A673 (cell line): ENCODE measurements at places on chromosomes 5 and 9. TPM values are rescaled to one million over a fixed set of nuclear protein-coding genes. Genes with fewer than 3 reads are reported as not detected.

Gene MSX2
- total RNA-seq = not detected in 2 replicates

Gene GABRA1
- not detected in 2 replicates for total RNA-seq

Gene SPTAN1
- total RNA-seq = 239 and 262 TPM in 2 replicates

Gene HSDL2
- 28.2 and 31.2 TPM in 2 replicates for total RNA-seq

Gene PCDHAC2
- total RNA-seq = 6.8 and 7.1 TPM in 2 replicates

Gene NR6A1
- 5.3 and 6.8 TPM in 2 replicates for total RNA-seq

Gene PCDHB6
- 7.3 and 9.1 TPM in 2 replicates for total RNA-seq

Gene HK3
- 0.15 and 0.84 TPM in 2 replicates for total RNA-seq

Gene BAAT
- 0.09 and 0.17 TPM in 2 replicates for total RNA-seq

Gene SLC34A1
- not detected in 2 replicates for total RNA-seq

Gene FBLL1
- total RNA-seq = 0.45 and 1.0 TPM in 2 replicates

Gene ARSI
- 0.15 and 0.30 TPM in 2 replicates for total RNA-seq

Gene RASGRF2
- 8.4 and 9.1 TPM in 2 replicates for total RNA-seq

Gene FAM221B
- total RNA-seq = not detected in 2 replicates

GRCh38 chr9:18379073-18379811 lies 94.7 kb upstream of the ADAMTSL1 start:
- no peaks in the 10 kb centered on the region for H3K4me1 ChIP-seq
- no peak for DNase-seq
- no peaks in the 10 kb centered on the region for H3K36me3 ChIP-seq
- H3K4me3 ChIP-seq = no peak overlapping the region
- no peaks in the 10 kb centered on the region for H3K27me3 ChIP-seq
- H3K27ac ChIP-seq = no peak overlapping the region

GRCh38 chr5:131994090-131994489 lies 17.4 kb downstream of the ACSL6 start:
- H3K36me3 ChIP-seq = no peaks in the 10 kb centered on the region
- no peak overlapping the region for H3K27ac ChIP-seq
- DNase-seq = no peak
- no peaks in the 10 kb centered on the region for H3K27me3 ChIP-seq

GRCh38 chr5:37850226-37850865 lies 10.5 kb upstream of the GDNF start:
- H3K27me3 ChIP-seq = no peaks in the 10 kb centered on the region
- H3K4me1 ChIP-seq = peaks cover 11% of the 10 kb centered on the region
- no peak overlapping the region for H3K4me3 ChIP-seq
- no peak for DNase-seq
- no peaks in the 10 kb centered on the region for H3K36me3 ChIP-seq
- H3K27ac ChIP-seq = no peak overlapping the region

DNA sequence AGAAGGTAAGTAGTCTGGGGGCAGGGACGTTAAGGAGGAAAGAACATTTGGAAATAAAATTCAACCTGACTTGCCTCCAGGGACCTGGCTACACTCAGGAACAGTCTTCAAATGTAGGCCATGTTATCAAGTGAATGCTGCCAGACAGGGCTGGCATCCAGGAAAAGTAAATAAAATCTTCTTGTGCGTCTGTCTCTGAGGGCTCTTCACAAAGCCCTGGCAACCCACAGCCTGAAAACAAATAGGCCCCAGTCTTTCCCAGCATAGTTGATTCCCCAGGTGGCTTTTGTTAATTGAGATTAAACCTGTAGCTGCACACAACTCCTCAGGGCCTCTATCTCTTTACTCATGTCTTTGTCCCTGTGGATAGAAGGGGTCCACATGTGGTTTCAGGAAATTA lies 55.4 kb downstream of the STK32A start:
- H3K4me3 ChIP-seq = no peak overlapping the region
- no peaks in the 10 kb centered on the region for H3K36me3 ChIP-seq
- H3K27me3 ChIP-seq = peaks cover 18% of the 10 kb centered on the region
- no peak overlapping the region for H3K27ac ChIP-seq

DNA sequence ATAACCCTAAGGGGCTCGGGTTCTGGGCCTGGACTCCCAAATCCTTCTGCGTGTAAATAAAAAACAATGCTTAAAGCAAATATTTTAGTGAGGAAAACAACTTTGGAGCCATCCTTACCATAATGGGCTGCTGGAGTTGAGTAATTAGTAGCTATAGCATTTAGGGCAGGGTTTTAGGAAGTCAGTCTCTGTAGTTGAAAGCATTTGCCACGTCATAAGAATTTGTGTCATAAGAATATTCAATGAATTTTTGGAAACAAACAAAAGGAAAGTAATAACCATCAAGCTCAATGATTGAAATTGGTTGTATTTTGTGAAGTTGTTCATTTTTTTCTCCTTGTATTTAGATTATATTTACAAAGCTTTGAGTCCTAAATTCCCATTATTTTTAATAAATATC lies 114.8 kb upstream of the ELL2 start:
- H3K27ac ChIP-seq = no peak overlapping the region
- no peaks in the 10 kb centered on the region for H3K36me3 ChIP-seq
- H3K27me3 ChIP-seq = peaks cover 11% of the 10 kb centered on the region

DNA sequence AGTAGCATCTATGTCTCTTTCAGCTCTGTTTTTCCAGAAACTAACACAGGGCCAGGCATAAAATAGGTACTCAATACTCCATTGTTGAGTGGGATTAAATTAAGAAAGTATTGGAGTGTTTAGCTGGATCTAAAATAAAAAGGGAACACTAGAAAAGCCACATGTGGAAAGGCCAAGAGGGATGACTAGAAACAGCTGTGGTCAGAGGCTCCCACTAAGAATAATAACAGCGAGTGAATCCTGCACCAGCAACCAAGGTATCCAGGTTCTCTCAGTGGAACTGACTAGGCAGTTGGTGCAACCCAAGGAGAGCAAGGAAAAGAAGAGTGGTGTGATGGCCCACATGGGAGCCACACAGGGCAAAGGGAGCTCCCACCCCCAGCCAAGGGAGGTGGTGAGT lies 31.5 kb upstream of the RGMB start:
- no peak overlapping the region for H3K4me3 ChIP-seq
- no peak overlapping the region for H3K27ac ChIP-seq
- no peaks in the 10 kb centered on the region for H3K36me3 ChIP-seq
- H3K4me1 ChIP-seq = no peaks in the 10 kb centered on the region
- no peak for DNase-seq

DNA sequence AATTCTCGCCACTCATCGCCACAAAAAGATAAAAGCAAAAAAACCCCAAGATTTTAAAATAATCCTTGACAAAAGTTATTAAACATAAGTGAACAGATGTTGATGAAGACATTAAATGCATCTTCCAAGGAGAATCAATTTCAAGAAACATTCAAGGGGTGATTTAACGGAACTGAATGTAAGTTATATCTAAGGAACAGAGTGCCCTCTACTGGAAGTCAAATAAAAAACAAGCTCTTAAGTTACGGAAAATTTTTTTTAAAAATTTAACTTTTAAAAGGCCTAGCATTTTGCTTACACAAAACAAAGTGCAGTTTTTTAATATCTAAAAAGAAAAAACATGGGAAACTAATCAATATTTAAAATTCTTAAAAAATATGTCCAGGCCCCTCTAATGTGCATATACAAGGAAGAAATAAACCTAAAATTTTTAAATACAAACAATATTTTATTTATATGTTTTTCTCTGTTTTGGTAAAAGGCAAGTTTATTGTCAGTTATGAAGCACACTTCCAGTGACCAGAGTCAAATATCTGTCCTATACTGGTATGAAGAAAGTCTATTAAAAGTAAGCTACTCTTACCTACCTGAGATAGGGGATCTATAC lies 28.0 kb downstream of the TEX10 start:
- no peaks in the 10 kb centered on the region for H3K4me1 ChIP-seq
- no peak overlapping the region for H3K27ac ChIP-seq
- H3K36me3 ChIP-seq = peaks cover 53% of the 10 kb centered on the region

- no peak overlapping the region for H3K4me3 ChIP-seq
- no peaks in the 10 kb centered on the region for H3K4me1 ChIP-seq
- DNase-seq = no peak
Measured at GRCh38 chr5:88824892-88825583, 57.9 kb downstream of the MEF2C start.

DNA sequence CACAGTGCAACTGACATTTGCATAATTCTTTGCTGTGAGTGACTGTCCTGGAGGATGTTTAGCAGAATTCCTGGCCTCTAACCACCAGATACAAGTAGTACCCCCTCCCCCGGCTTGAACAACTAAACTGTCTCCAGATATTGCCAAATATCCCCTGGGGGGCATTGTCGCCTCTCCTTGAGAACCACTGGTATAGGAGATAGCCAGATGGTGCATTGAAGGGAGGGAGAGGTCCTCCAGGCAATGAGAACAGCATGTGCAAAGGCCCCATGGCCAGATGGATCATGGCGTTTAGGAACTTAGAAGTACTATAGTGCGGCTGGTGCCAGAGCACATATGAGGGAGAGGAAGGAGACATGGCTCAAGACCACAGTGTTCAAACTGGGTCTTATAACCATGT lies 18.9 kb upstream of the ORM1 start:
- no peaks in the 10 kb centered on the region for H3K36me3 ChIP-seq
- DNase-seq = no peak
- H3K4me1 ChIP-seq = no peaks in the 10 kb centered on the region
- no peaks in the 10 kb centered on the region for H3K27me3 ChIP-seq

DNA sequence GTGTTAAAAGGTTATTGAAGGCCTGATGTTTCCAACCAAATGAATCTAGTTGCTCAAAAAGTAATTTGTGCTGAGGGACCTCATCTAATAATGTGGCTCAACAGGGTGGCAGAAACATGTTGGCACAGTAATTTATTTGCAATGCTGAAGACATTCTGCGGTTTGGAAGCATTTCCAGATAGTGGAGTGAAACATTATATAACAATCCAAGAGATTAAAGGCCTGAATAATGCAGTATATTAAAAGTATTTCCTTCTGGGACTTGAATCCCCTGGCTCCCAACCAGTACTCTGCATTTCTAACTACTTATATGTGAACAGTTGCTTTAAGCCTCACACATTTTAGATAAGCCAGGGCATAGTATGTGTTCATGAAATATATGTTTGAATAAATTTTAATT lies 25.9 kb upstream of the ALDH1A1 start:
- DNase-seq = peak; percentile 91
- no peak overlapping the region for H3K4me3 ChIP-seq
- peak overlapping the region; percentile 64 for H3K27ac ChIP-seq
- H3K4me1 ChIP-seq = peaks cover 41% of the 10 kb centered on the region

DNA sequence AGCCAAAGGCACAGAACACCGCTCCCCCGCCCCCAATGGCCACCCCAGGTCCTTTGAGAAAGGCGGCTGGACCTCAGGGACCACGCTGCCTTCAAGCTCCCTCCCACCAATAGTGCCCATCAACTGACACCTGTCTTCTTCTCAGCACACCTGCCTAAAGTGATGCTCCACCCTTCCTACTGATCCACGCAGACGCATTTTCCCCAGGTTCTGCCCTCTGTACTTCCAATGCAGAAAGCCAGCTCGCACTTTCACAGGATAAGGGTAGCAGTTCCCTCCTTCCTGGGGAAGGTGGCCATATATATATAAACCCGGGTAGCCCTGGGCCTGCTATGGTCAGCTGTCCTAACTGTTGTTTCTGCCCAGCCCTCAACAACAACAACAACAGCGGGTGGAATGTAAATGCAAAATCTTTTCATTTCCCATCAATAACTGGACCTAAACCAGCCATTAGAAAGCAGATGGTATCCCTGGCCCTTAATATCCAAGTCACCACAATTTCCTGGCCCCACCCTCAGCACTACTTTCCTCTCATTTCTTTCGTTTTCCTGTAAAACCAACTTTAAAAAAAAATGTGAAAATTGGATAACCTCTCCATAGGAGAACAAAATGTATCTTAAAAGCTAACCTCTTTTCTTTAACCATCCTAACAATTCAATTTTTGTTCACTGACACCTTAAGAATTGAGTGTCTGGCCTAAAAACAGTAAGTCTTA lies 1.7 kb downstream of the GOLM1 start:
- H3K27me3 ChIP-seq = no peaks in the 10 kb centered on the region
- peak overlapping the region; percentile 98 for H3K4me3 ChIP-seq
- H3K36me3 ChIP-seq = no peaks in the 10 kb centered on the region
- peaks cover 20% of the 10 kb centered on the region for H3K4me1 ChIP-seq
- no peak for DNase-seq

DNA sequence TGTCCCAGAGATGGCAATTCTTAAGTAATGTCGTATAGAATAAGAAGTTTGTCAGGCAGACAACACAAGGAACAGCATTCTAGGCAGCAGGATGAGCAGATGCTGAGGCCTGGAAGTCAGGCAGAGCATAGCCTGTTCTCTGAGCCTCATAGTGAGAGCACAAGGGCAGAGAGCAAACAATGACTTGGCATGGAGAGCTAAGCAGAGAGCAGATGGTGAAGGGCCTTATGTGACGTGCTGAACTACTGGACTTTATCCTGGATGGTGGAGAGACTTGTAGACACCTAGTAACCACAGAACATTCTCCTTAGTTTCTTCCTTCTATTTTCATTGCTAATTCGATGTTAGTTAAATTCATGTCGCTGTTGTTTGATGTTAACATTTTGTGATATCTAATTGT lies 60.1 kb downstream of the KCTD16 start:
- H3K4me1 ChIP-seq = no peaks in the 10 kb centered on the region
- no peak overlapping the region for H3K4me3 ChIP-seq
- H3K27me3 ChIP-seq = no peaks in the 10 kb centered on the region
- no peak overlapping the region for H3K27ac ChIP-seq

GRCh38 chr9:115232181-115232774 lies 114.3 kb upstream of the TNC start:
- H3K27me3 ChIP-seq = no peaks in the 10 kb centered on the region
- no peak overlapping the region for H3K27ac ChIP-seq
- no peak for DNase-seq
- H3K4me1 ChIP-seq = peaks cover 10% of the 10 kb centered on the region
- H3K36me3 ChIP-seq = no peaks in the 10 kb centered on the region

GRCh38 chr9:92312887-92313623 lies 12.1 kb downstream of the NOL8 start:
- H3K27me3 ChIP-seq = no peaks in the 10 kb centered on the region
- H3K4me1 ChIP-seq = no peaks in the 10 kb centered on the region
- DNase-seq = no peak
- no peak overlapping the region for H3K4me3 ChIP-seq

DNA sequence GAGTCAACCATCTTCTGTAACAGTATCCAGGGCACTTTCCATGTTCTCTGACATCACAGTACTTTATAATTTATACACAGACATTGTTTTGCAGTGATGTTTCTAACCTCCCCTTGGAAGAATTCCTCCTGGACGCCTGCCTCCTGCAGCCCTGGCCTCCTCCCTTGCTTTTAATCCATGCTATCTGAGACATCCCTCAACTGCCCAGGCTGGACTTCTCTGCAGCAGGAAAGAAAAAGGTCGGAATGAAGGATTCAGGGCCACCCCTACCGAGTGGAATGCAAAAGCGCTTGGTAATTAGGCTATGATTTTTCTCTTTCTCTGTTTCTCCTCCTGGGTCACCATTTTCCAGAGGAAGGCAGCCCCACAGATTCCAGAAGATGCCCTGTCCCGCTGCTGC lies 47.0 kb upstream of the SHC3 start:
- no peaks in the 10 kb centered on the region for H3K36me3 ChIP-seq
- H3K4me3 ChIP-seq = no peak overlapping the region
- DNase-seq = no peak
- no peaks in the 10 kb centered on the region for H3K4me1 ChIP-seq
- H3K27me3 ChIP-seq = no peaks in the 10 kb centered on the region

- no peaks in the 10 kb centered on the region for H3K4me1 ChIP-seq
- no peak overlapping the region for H3K4me3 ChIP-seq
- no peaks in the 10 kb centered on the region for H3K27me3 ChIP-seq
- no peak for DNase-seq
- H3K36me3 ChIP-seq = no peaks in the 10 kb centered on the region
- H3K27ac ChIP-seq = no peak overlapping the region
Measured at GRCh38 chr5:171654881-171655280, 130.7 kb upstream of the SMIM23 start.
